Brain (organoid and tissue), 16 donors: ENCODE measurements at places on chromosomes 2 and 18.

DNA sequence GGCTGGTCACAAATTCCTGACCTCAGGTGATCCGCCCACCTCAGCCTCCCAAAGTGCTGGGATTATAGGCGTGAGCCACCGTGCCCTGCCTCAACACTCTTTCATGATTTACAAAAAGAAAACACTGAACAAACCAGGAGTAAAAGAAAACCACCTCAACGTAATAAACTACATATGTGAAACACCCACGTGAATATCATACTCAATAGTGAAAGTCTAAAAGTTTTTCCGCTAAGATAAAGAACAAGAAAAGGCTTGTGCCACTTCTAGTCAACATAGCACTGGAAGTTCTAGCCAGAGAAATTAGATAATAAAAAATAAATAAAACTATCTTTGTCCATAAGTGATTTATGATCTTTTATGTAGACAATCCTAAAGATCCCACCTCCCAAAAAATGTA, 68.5 kb downstream of the ROCK2 start:
- no peak for DNase-seq

DNA sequence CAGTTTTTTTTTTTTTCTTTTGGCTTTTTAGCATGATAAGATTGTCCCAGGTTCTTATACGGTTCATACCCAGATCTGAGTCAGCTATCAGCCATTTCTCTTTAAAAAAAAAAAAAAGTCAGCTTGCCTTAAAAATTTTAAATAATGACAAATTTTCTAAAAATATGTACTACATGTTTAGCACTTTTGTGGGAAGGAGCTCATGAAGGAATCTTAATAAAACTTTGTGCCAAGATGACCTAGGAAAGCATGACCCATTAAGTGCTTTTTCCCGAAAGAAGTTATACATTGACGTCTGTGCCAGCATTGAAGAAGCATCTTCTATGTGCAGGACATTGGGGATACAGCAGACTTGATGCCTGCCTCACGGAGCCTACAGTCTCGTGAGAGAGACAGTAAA, 4.5 kb upstream of the RBMS1 start:
- no peak for DNase-seq

DNA sequence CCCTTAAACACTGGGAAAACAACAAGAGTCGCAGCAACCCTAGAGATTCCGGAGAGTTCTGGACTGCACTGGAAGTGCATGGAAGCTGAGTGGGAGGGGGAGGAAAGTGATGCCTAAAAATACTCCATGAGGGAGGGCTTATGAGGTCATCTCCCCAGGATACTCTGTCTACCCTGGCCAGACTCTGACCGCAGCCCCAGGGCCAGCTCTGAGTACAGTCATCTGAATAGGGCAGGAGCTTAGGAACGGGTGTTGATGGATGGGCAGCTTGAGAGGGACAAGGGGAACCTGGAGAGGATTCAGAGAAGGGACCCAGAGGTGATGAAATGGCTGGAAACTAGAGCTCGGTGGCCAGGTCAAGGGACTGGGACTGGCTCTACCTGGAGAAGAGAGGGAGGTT, 79.3 kb upstream of the IGFBP5 start:
- no peak for DNase-seq

GRCh38 chr2:174778085-174778981, 14.1 kb upstream of the CHRNA1 start:
- DNase-seq = peak; percentile 14

GRCh38 chr2:210363261-210363660, 48.3 kb upstream of the MYL1 start:
- DNase-seq = no peak

GRCh38 chr18:33918571-33918970, 306.1 kb downstream of the NOL4 start:
- DNase-seq = no peak

GRCh38 chr18:23307567-23308295, 145.4 kb upstream of the RIOK3 start:
- DNase-seq = no peak

GRCh38 chr18:75364512-75365253, 62.8 kb downstream of the SMIM21 start:
- DNase-seq = no peak

- DNase-seq = no peak
Measured at GRCh38 chr18:78973357-78974083, 6.1 kb upstream of the SALL3 start.

DNA sequence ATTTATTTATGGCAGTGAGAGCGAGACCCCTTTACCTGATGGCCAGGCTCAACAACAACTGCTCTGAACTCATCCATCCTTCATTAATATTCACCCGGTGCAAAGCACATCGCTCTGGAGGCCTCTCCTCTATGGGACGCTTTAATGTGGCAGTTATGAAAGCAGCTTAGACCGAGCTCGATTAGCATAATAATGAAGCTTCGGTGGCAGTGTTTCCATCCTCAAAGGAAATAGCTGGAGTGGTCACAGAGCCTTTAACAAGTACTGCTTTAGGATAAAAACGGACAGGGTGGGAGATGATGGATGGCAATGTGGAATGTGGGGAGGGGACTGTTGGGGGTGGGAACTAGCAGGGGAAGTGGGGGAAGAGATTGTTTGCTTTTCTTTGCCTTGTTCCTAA, 243.9 kb downstream of the SLC4A3 start:
- DNase-seq = peak; percentile 79

- no peak for DNase-seq
Measured at GRCh38 chr2:180021850-180022249, 14.8 kb upstream of the CWC22 start.

DNA sequence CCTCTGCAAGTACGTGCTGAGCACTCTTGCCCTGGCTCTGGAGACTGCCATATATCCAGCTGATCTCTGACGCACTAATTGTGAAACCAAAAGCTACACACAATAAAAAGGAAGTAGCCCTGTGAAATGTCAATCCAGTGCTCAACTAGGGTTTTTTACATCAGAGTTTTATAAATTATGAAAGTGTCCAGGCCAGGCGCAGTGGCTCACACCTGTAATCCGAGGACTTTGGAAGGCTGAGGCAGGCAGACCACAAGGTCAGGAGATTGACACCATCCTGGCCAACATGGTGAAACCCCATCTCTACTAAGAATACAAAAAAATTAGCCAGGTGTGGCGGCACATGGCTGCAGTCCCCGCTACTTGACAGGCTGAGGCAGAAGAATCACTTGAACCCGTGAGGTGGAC, 24.5 kb upstream of the PEX13 start:
- no peak for DNase-seq

GRCh38 chr18:10403708-10404107, 50.7 kb upstream of the APCDD1 start:
- DNase-seq = peak; percentile 91

DNA sequence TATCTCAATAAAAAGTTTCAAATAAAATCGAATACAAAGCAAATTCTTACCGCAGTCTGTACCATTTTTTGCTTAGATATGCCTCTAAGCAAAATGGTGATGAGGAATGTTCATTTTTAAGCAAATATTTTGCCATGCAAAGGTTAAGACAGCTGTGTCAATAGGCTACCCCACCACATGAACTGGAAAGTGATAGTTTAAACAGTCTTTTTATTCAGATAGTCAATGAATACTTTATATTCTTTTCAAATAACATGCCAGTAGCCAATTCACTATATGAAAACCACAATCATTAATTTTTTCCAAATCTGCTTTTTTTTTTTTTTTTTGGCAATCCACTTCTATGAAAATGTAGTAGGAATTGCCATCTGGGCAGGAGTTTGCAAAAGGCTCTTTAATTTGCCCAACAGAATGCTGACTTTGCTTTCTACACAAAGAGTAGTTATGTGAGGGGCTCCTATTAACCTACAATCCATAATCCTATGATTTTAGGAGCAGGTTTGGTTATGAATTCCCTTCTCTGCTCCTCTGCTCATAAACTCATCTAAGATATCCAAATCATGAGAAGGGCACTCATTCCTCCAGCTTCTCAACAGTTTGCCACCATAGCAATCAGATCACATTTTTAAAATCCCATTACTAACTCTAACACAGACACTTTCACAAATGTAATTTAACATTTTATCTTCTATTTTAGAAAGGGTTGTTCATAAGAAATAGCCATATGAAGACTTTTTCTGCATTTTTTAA, 69.2 kb downstream of the SLC40A1 start:
- DNase-seq = no peak

GRCh38 chr2:55063226-55063625, 13.0 kb upstream of the RTN4 start:
- DNase-seq = peak; percentile 95

DNA sequence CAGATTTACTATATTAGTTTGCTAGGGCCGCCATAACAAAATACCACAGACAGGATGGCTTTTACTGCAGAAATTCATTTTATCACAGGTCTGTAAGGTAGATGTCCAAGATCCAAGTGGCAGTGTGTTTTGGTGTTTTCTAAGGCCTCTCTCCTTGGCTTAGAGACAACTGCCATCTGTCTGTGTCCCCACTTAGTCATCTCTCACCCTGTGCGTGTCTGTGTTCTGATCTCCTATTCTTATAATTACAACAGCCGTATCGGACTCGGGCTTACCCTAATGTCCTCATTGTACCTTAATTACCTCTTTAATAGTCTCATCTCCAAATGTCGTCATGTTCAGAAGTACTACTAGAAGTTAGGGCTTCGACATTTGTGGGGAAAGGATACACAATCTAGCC, 362.3 kb upstream of the CDH19 start:
- DNase-seq = no peak

- no peak for DNase-seq
Measured at GRCh38 chr2:10532638-10533101, 84.5 kb upstream of the ODC1 start.

GRCh38 chr2:178088774-178089270, 16.2 kb upstream of the PDE11A start:
- DNase-seq = no peak
